Stimulated activated effector memory CD8-positive, alpha-beta T cell treated with anti-CD3 and anti-CD28 coated beads, Interleukin-12 subunit alpha, Interleukin-12 subunit beta, amount 100 ng/mL, for 72 hours (primary cell): ENCODE measurements at places on chromosomes 7 and 10.

- no peak for DNase-seq
Observed at GRCh38 chr7:91226411-91226810, 37.8 kb upstream of the FZD1 start.

DNA sequence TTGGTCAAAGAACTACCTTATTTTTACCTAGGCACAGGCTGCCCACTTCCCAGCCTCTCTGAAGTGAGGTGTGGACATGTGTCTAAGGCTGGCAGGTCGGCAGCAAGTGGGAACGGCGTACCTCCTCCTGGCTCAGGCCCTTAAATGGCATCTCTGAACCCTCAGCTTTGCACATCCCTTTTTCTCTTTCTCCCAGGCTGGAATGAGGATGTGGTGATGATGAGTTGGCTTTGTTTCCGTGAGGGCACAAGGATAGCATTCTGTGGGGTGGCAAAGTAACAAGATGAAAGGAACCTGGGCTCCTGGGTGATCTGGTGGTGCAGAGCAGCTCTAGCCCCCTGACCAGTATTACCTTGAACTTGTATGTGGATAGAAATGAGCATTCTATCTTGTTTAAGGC, 196.8 kb downstream of the REEP3 start:
- DNase-seq, result no peak

GRCh38 chr10:118564652-118565051, 30.8 kb downstream of the PRLHR start:
- no peak for DNase-seq

DNA sequence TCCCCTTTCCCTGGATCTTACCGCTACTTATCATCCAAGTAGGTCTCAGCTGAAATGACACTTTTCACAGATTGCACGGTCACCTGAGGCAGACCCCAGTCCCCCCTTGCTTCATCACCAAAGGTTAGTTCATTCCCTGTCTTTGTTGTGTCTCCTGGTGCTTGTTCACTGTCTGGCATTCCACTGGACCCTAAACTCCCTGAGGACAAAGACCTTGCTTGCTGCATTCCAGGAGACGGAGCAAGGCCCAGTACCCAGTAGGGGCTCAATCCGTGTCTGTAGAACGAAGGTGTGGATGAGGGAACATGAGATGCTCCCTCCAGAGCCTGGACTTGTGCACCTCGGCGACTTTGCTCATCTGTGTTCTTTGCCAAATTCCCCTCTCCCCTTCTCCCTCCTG, 160.0 kb downstream of the RAB11FIP2 start:
- DNase-seq, result no peak

DNA sequence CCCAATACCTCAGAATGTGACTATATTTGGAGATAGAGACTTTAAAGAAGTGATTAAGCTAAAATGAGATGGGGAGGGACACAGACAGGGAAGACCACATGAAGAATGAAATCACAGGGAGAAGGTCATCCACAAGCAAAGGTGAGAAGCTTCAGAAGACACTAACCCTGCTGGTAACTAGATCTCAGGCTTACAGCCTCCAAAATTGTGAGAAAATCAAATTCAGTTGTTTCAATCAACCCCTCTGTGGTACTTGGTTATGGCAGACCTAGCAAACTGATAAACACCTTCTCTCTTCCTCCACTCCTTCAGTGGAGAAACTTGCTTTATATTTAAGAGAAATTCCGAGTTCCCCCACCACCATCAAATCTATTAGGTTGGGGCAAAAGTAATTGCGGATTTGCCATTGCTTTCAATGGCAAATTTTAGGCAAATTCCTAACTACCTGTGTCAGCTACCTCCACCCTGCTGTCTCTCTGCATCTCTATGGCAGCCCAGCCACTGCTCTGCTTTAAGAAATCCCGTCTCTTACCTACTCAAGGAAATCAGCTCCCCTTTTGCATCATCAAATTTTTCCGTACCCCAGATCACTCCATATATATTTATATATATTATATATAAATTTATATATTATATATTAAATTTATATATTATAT, 38.2 kb downstream of the SEMA3E start:
- no peak for DNase-seq

DNA sequence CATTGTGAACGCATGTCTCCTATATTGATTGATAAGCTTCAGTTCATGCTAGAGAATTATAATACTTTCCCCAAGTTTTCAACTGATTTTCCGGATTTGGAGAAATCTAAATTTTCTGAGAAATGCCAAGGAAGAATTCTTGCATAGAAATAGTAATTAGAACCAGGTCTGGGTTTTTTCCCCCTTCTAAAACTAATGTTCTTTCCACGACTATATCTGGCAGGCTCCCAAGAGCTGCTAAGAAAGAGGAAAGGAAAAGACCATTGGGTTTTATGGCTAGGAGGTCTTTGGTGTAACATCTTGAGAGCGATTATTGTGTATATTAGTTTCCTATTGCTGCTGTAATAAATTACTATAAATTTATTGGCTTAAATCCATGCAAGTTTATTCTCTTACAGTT, 71.8 kb upstream of the CACNB2 start:
- DNase-seq, result no peak

DNA sequence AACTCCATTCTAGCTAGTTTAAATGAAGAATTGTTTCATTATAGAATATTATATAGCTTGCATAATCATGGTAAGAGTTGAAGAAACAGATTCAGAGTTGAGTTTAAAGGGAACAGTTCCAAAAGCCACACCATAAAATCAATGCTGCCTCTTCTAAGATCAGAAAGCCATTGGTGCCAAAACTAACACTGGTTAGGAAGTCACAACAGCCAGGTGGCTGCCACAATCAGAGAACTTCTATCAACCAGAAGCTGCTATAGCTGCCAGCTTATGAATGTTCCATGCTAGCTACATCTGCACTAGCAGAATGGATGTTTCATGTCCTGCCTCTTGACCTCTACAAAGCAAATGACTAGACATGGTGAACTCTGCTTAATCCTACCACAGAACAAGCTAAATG, 583.1 kb upstream of the LRRN3 start:
- DNase-seq, result no peak

- no peak for DNase-seq
Observed at GRCh38 chr10:91296471-91296870, 76.0 kb downstream of the PCGF5 start.

GRCh38 chr7:157979636-157980340, 607.8 kb downstream of the PTPRN2 start:
- no peak for DNase-seq

DNA sequence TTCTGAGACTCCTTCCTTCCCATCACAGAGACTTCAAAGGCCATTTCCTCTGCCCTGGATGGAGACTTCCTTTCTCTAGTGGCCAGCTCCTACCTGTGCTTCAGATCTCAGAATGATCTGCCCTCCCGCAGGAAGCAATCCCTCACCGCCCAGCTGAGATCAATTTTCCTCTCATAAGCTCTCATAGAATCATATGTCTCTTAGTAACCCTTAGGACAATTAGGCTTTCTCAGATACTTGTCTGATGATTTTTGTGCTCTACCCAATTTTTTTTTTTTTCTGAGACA, 212.6 kb upstream of the PRSS58 start:
- no peak for DNase-seq

GRCh38 chr7:1123715-1124114, 35.8 kb downstream of the GPER1 start:
- DNase-seq, result no peak

DNA sequence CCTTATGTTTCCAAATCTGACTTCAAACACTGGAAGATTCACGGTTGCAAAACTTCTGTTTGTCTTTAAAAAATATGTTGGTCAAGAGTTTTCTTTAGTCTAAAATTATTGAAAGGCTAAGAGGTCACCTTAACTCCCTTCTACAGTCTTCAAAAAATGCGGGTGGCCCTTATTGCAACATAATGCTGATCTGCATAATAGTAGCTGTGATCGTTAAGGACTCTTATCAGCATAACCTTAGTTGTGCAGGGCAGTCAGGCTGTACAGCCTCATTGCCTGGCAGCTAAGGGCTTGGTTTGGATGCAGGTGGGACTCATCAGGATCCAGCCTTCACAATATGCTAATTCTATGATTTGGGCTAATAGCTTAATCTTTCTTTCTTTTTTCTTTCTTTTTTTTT, 15.0 kb downstream of the KIAA1217 start:
- no peak for DNase-seq

GRCh38 chr7:44447874-44448425, 42.5 kb downstream of the NUDCD3 start:
- DNase-seq, result no peak

GRCh38 chr10:74596713-74597112, 229.7 kb upstream of the KAT6B start:
- DNase-seq, result no peak

- no peak for DNase-seq
Observed at GRCh38 chr7:96118449-96119001, 203.4 kb downstream of the SLC25A13 start.

GRCh38 chr10:112996462-112996861, 46.4 kb downstream of the TCF7L2 start:
- no peak for DNase-seq

DNA sequence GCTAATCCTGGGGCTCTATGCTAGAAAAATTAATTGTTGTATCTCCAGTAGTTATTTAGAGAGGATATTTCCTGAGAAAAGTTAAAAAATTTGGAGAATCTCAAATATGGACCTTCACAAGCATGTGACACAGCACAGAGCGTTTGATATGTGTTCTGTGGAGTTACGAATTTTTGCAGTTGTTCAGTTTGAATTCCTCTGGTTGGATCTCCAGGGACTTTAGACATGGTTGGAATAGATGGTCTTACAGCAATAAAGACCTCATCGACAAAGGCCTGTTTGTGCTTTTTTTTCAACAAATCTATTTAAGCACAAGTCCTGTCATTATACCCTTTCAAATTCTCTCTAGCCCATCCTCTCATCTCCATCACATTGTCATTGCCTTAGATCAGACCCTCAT, 138.0 kb downstream of the TES start:
- DNase-seq, result no peak

DNA sequence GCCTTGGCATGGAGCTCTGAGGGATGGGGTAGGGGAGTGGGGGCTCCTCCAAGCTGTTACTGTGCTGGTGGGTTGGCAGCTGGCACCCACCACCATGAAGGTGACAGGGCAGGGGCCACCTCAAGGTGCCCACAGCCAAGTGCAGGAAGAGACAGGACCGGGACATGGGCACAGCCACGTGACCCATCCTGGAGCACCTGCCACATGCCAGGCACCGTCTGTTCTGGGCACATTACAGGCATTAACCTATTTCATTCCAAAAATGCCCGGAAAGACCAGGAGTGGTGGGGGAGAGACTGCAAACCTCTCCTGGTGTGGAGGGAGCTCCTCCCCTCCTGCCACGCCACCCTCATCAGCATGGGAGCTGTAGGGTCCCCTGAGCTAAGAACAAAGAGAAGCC, 56.7 kb downstream of the CAMK2B start:
- no peak for DNase-seq

GRCh38 chr10:28190196-28190595, 112.7 kb downstream of the MPP7 start:
- DNase-seq, result no peak

DNA sequence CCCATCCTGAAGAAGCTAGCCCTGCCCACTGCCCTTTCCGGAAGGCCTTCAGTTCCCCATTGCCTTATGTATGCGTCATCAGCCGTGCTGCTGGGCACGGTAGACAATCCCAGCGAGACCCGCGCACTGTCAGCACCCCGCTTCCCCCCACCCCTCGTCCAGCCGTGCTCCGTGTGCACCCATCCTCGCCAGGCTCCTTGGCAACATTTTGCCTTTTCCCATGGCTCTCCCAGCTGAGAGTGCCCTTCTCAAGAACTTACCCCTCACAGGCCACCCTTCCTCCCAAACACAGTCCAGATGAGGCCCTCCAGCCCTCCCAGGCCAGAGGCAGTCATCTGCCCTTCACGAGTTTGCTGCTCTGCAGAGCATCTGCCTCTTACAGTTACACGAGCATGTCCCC, 633.8 kb upstream of the FOXK1 start:
- DNase-seq, result no peak

- DNase-seq, result no peak
Observed at GRCh38 chr7:7177044-7177517, 5.3 kb upstream of the C1GALT1 start.

DNA sequence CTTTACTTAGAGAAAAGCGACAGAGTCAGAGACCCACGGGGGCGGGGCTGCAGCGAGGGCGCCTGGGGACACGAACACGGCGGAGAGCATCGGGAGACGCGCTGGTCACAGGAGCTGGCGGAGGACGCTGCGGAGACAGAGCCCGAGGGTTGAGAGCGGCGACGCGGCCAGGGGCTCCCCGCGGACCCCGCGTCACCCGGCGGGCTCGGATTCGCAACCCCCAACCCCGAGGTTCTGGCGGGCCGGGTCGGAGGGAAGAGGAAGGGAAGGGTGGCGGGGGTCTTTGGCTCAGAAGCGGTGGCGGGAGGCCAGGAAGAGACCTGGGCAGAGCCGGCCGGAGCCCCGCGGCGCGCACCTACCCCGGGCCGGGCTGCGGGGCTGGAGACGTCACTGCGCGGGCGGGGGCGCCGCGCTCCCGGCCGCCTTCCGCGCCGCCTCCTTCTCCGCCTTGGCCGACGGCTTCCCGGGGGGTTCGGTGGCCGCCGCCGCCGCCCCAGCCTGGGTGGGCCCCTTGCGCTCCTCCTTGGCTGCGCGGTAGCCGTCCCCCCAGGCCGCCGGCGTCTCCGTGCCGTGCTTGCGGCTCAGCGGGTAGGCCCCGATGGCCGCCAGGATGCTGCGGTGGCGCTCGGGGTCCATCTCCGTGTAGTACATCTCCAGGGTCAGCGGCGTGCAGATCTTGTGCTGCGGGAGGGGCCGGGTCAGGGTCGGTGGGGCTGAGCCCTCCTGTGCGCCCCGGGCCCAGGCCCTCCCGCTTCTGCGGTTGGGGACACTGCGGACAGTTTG, 11.1 kb downstream of the CALY start:
- no peak for DNase-seq

DNA sequence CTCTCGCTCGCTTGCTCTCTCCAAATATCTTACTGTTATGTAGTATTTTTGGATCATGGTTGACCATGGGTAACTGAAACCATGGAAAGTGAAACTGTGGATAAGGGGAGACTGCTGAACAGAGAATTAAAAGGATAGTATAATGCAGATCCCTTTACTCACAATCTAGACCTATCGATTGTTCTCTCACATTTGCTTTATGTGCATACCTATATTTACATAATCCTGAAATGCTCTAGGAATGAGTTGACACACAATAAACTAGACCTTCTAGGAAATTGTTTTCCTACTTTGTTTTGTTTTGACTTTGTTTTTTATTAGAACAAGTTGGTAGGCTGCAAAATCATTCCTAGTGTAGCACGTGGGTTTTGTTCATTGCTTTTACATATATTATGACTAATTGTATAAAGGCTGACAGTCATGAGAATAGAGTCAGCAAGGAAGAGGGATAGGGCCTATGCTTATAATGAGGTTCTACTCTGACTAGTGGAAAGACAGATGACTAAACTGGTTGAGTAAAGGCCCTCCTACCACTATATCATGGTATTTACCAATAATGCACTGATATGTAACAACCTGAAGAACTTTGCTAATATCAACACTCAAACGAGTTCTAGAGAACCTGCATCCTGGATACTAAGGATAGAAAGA, 175.3 kb upstream of the TARP start:
- DNase-seq, result no peak

- no peak for DNase-seq
Observed at GRCh38 chr10:24370877-24371276, 161.9 kb downstream of the KIAA1217 start.
